ENCODE measurements at places on chromosomes 6 and 20.

- no peak for DNase-seq
Observed at GRCh38 chr20:62638055-62638570, 4.2 kb upstream of the SLCO4A1 start.

DNA sequence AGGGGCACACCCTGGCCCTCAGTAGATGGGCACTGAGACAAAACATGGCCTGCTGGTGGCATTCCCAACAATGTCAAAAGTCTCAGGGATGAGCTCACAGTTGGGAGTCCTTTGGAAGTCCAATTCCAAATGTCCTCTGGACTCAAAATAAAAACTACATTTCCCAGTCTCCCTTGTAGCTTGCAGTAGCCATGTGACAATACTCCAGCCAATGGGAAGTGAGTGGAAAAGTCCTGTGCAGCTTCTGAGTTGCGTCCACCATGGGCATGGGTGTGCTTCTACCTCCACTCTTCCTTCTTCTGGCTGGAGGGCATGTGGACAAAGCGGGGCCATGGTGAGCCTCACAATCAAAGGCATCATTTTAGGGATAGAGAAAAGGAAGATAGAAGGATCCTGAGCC is 5.8 kb upstream of the ADAM33 start:
- no peak for DNase-seq

- no peak for DNase-seq
Observed at GRCh38 chr20:50295345-50295744, 104.7 kb downstream of the CEBPB start.

- peak; percentile 63 for DNase-seq
Observed at GRCh38 chr6:73732845-73733675, 37.1 kb downstream of the CD109 start.

DNA sequence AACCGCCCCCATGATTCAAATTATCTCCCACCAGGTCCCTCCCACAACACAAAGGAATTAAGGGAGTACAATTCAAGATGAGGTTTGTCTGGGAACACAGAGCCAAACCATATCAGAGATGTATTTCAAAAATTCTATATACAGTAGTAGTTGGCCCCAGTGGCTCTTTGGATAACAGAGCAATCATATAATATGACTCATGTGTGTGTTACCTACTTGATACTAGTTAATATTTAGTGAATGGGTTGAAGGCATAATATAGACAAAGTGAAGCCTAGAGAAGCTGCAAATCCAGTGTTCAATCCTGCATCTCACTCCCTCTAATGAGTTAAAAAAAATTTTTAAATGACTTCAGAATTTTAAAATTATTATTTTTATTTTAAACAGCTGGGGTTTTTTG is 43.2 kb downstream of the KAT14 start:
- DNase-seq: no peak

DNA sequence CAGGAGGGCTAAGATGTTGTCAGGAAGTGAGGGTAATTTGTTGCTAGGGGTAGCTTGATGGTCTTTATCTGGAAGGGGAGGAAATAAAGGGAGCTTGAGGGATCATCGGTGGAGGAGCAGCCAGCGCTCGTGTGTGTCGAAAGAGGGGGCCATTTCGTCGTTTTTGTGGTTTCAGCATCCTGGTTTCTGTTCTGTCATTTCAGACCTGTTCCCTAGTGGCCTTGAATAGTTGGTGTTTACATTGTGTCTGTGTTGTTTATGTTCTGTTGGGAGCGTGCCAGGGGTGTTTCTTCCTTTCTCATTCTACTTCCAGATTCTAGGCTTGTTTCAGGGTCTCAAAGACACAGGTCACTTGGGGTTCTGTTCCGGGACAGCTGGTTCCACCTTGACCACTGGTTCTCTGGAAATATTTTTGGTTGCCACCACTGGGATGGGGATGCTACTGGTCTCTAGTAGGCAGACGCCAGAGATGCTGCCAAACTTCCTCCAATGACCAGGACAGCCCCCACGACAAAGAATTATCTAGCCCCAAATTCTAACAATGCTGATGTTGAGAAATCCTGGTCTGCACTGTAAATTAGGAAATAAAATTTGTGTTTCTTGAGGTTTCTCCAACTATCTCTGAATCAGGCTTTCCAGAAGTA is 113.9 kb upstream of the NAA20 start:
- no peak for DNase-seq

- no peak for DNase-seq
Observed at GRCh38 chr20:10131732-10132345, 86.8 kb upstream of the SNAP25 start.

- no peak for DNase-seq
Observed at GRCh38 chr20:12660918-12661317, 347.9 kb upstream of the SPTLC3 start.

DNA sequence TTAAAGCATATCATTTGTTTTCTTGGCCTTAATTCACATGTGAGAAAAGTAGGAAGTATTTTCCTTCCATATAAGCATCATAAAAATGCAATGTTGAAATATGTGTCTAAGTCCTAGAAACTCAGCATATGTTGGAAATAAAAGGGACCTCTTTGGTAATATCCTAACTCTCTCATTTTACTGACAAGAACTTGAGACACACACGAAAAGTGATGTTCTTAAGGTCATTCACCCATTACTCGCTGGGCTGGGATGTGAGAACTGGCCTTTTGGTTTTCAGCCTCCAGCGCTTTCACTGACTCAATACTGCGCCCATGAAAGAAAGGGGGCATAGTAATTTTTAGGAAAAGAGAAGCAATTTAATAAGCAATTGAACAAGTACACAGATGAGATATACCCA is 153.5 kb upstream of the SCGN start:
- no peak for DNase-seq

DNA sequence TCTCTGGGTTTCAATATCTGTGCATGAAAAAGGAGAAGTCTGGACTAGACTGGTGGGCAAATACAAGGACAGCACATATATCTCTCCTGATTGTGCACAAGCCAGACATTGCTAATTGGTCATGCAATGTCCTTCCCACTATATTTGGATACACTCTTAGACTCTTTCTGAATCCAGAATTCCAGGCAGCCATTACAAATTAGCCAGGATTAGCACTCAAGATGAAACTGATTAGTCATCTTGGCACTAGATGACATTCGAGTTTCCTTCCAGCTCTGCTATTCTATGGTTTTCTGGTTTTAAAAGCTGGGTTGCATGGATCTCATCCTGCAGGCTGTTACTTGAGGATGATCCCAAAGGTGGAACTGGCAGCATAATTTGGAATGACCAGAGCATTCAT is 73.2 kb downstream of the SCP2D1 start:
- DNase-seq: no peak

GRCh38 chr6:36713846-36714245 is 16.2 kb downstream of the RAB44 start:
- no peak for DNase-seq

DNA sequence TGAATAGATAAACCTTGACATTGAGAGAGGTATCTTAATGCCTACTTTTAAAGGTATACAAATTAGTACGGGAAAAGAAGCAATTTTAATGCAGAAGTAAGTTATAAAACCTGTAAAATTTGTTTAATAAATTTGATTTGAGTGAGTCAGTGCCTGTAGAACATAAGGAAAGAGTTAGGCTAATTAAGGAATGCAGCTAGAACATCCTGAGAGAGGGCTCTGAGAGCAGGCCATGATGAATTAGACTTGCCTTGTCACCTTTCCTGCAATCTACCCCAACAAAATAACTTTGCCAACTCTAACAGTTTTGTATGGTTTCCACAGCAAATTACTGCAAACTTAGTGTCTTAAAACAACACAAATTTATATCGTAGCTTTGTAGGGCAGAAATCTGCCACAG is 700.8 kb downstream of the RFPL4B start:
- DNase-seq: no peak

GRCh38 chr20:891706-892080 is 24.4 kb downstream of the ANGPT4 start:
- no peak for DNase-seq

GRCh38 chr6:45072673-45073072 is 255.5 kb upstream of the RUNX2 start:
- no peak for DNase-seq

DNA sequence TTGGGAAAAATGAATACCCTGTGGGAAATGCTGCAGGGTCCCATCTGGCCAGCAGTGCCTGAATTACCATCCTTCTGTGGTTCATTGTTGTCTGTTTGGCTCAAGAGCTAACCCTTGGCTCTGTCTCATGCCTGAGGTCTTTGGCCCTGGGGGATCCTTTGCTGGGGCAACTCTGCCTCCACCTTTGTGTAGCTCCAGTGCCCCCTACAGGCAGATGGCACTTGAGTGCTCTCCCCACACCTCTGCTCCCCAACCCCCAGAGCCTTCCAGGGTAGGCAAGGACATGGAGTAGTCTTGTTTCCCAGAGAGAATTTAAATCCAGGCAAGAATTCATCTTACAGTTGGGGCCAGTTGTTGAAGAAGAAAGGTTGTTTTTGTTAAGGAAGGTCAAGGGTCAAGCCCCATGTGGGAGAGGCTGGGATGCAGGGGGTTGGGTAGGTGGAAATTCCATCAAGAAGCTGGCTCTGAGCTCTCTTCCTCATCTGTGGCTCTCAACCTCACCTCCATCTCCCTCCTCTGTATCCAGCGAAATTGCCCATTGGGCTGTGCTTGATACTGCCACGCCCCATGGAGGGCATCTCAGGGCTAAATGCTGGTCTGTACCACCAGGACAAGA is 44.2 kb downstream of the ZNF831 start:
- DNase-seq: peak; percentile 79

DNA sequence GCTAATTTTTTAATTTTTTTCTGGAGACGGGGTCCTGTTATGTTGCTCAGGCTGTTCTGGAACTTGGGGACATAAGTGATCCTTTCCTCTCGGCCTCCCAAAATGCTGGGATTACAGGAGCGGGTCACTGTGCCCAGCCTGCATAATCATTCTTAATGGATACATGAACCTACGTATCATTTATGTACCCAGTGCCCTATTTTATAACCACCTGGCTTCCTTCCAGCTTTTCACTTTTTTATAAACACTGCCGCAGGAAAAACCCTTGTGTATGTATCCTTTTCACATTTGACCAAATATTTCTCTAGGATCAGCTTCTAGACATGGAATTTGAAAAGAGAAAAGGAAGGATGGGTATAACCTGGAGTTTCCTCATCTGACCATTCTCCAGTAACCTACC is 85.6 kb upstream of the RIN2 start:
- no peak for DNase-seq

DNA sequence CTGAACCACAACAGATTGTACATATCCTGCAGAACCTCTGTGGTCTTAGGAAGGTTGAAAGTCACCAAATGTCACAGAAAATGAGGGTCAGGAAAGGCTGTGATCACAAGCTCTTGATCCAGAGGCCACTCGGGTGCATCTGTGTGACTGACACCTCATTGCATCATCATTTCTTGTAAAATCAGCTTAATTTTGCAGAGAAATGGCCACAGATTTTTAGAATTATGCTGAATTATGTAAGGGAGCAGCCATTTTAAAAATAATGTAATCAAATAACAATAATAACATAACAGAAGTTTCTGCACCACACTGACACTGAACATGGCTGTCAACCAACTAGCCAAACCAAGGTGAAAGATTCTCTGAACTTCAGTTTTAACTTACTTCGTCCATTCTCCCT is 32.5 kb upstream of the PRND start:
- DNase-seq: no peak

DNA sequence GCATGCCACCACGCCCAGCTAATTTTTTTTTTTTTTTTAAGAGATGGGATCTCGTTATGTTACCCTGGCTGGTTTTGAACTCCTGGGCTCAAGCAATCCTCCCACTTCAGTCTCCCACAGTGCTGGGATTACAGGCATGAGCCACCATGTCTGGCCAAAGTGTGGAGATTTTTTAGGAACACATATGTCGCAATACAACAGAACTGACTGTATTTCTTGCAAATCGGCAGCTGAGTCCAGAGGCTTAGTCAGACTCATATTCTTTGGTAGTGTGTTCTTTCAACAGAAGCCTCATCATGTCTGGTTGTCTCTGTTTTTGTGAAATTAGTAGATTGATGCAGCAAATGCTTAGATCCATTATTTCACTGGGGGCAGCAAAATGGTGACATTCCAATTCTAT is 23.9 kb upstream of the CD164 start:
- no peak for DNase-seq

DNA sequence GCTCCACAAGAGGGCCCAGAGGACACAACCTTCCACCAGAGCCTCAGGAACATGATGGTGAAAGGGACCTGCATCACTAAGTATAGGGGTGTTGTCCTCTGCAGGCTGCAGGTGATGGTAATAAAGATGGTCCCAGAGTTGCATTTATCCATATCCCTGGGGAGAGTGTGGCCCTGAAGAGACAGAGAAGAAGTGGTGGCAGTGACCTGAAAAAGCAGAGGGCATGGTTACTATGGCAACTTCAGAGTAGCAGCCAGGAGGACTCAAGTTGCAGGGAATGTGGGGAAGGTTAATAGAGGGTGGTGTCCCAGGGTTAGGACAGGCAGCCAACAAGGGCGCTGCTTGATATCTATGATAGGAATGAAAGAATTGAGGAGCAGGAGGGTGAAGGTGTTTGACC is 57.1 kb downstream of the HLA-A start:
- no peak for DNase-seq

DNA sequence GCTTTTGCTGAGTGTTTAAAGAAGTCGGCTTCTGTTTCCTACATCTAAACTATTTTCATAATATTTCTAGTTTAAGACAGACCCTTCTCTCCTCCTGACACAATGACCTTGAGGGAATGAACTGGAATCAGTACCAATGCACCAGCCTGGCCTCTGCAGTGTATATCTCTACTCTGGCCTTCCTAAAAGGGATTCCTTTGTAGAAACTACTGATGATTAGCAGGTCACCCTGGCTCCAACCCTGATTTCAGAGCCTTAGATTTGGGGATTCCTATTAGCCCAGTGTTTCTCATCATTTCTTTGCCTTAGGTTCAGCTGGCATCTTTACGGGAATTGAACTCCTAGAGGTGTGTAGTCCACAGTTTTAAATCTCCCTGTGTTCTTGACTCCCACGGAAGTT is 75.4 kb downstream of the ADGRB3 start:
- DNase-seq: no peak

GRCh38 chr20:3673221-3674070 is 8.4 kb downstream of the ADAM33 start:
- no peak for DNase-seq

- no peak for DNase-seq
Observed at GRCh38 chr6:113104541-113104940, 752.6 kb upstream of the MARCKS start.

GRCh38 chr20:6299456-6299855 is 176.6 kb upstream of the FERMT1 start:
- no peak for DNase-seq

- DNase-seq: no peak
Observed at GRCh38 chr6:137766596-137767370, 100.3 kb upstream of the TNFAIP3 start.
